ENCODE measurements at places on chromosomes 11 and 22.

DNA sequence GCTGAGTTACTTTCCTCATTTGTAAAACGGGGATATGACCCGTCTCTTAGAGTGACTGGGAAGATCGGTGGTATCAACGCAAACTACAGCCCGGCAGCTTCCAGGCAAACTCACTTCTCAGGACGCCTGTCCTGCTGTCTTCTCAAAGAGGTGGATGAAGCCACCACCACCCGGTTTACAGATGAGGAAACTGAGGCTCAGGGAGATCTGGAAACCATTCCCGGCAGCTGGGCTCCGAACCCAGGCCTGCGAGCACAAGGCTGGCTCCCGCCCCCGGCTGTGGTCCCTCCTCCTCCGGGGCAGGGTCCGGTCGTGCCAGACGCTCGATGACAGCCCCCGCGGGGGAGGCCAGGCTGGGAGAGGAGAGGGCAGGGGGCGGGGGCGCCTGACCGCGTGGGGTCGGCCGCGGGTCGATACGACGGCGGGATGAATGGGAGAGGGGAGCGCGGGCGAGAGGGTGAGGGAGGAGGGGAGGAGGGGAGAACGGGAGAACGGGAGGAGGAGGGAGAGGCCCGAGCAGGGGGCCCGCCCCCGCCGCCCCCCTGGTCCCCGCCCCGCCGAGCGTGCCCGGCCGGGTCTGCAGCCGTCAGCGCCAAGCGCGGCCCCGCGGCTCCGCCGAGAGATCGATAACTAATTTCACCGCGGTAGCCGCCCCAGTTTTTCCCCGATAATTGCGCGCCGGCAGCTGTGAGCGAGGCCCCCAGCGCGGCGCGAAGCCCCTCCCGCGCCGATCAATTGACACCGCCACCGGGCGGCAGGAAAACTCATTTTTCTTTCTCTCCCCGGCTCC is 14.0 kb downstream of the IGLL1 start:
- DNase-seq = peak; percentile 91

DNA sequence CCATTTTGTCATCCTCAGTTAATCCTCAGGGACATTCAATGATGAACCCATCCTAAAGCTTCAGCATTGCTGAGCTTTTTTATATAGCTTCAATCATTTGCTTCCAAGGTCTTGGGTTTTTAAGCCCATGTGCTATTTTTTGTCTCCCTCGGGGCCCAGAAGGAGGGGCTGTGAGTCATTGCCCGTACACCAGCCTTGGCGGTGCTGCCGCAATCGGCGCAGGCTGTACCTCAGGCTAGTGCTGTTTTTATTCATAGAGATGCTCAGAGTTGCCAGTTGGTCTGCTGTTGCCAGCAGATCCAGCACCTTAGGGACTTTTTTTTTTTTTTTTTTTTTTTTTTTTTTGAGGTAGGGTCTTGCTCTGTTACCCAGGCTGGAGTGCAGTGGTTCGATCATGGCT is 35.5 kb downstream of the ACO2 start:
- no peak for DNase-seq

DNA sequence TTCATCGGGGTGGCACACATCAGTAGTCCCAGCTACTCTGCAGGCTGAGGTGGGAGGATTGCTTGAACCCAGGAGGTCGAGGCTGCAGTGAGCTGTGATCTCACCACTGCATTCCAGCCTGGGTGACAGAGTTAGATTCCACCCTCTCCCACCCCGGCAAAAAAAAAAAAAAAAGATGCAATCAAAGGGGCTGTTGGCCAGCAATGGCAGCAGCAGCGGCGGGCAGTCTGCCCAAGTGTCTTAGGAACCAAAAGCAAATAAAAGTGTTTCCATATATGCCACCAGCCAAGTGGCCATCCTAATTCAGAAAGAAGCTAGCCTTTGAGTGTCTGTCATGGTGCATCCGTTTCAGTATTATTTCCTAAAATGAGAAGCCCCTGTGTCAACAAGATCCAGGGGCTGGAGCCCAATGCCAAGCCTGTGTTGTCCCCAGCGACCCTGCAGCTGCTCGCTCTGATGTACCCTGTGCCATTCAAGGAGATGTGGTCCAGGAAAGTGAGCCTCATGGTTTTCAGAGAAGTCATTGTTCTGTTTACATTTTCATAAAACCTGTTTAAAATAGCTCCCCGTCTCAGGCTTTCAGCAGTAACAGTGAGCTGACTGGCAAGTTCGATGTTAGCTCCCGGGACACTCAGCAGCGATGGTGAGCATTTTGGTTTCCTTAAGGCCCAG is 12.5 kb downstream of the CDPF1 start:
- DNase-seq = no peak

DNA sequence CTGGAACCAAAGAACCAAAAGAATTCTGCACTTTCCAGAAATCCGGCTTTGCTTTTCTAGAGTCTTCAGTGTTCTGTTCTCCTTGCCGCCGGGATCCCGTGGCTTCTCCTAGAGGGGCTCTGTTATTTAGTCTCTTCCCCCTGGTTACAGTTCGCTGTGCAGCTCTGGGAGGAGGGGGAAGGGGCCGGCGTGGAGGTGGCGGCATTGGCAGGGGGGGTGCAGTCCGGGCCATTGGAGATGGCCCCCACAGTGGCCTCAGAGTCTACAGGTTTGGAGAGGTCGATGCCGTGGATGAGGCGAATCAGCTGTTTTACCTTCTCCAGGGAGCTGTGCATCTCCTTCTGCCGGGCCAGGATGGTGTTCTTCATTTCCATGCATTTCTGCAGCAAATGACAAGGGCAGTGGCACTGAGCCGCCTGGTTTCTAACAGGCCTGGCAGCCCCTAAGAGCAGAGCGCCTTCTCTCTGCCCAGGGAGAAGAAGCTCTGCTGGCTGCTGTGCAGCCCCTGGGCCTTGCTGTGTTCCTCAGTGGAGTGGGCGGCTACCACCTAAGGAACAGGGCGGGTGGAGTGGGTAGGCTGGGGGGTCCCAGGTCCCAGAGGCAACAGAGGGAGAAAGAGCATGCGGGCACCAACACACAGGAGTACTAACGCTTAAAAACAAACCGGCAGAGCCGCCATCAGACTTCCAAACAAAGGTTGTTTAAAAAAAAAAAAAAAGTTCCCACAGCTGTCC is 11.6 kb downstream of the LARGE2 start:
- DNase-seq = no peak

DNA sequence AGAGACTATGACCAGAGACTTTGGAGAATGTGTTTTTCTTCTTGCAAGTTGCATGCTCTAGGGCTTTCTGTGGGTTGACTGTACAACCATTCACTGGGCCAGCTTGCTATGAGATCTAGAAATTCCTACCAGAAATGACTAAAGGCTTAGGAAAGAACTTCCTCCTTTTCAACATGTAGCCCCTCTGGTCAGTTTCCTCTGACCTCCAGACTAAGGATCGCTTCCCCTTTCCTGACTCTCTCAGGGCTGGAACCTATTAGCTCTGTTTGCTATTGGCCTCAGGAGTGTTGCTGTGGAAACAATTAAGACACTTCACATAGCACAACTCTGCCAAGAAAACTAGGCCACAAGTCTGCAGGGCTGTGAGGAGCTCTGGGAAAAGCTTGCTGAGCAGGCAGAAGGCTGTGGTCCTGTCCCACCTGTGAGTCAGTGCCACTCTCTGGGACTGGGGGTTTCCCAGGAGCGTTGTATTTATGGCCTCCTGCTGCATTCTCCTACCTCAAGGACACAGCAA is 10.7 kb downstream of the CRY2 start:
- no peak for DNase-seq

DNA sequence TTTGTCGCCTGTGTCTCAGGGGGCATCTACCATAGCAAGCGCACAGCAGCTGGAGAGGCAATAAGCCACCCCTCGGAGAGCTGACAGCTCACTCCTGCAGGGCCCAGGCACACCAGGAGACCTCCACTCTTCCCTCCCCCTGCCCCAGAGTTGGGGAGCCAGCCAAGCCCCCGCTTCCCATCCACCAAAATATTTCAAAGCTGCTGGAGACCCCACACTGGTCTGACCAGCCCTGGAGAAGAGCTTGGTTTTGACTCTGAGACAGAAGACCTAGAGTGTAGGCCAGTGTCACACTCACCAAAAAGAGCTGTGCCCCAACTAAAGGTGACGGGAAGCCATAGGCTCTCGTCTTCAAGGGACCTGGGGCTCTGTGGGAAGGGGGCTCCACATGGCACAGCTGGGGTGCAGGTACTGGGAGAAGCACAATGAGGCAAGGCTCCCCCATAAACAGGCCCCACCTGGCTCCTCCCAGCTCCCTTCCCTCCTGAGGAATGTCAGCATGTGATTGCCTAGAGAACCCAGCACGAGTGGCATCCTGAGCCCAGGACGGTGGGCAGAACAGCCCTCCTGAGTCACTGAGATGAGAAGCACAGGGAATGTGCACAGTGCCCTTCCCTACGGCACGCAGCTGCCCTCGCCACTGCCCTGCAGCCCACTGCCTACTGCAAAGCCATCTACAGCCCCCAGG is 5.8 kb upstream of the GNAZ start:
- DNase-seq = peak; percentile 6

- no peak for DNase-seq
These were observed 11.8 kb downstream of the MICAL3 start for GRCh38 chr22:18012531-18012930.

DNA sequence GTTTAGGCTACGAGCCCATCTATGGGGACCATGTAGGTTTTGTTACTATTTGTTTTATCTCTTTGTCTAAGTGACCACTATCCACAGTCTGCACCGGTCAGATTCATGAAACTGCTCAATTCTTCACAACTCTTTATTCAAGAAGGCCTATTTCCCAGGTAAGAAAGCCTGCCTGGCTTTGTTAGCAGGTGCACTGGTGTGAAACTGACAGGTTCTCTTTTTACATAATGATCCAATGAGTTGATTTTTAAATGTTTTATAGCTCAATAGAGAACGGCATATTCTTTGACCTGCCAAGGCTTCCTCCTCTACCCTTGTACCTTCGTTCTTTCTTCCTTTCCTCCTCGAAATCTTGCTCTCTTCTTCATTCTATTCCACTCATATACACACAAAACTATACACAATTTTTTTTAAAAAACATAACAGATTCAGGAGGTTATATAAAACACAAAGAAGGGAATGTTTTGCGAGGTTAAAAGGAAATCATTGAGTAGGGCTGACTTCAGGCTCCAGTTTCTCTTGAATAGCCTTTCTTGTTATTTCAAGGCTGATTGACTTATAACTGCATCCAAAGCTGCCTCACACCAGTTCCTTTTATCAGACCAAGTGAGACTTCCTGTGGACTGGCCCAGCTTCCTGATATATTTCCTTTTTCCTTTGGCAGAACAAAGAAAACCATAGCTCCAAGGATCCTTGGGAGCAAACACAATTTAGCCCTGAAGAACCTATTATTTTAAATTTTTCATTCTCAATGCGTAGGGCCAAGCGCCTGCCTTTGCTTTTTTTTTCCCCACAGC is 11.4 kb downstream of the FLI1 start:
- DNase-seq = no peak

- no peak for DNase-seq
These were observed 436.0 kb downstream of the RAB38 start for GRCh38 chr11:87739261-87739660.

DNA sequence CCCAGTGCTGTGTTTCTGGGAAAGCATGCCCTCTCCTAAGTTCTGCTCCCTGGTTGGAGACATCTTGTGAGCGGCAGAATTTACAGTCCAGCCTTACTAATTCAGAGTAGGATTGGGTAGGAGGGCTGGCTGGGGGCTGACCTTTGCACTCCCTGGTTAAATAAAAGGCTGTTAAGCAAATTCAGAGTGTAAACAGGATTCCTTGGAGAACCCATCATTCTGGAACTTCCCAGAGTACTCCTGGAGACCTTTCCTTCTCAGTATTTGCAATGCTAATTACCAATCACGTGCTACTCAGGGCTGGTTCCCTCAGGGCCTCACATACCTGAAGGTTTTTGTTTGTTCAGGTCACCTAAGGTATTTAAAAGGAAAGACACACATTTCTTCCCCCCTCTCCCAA is 340.2 kb downstream of the TBC1D22A start:
- peak; percentile 25 for DNase-seq

DNA sequence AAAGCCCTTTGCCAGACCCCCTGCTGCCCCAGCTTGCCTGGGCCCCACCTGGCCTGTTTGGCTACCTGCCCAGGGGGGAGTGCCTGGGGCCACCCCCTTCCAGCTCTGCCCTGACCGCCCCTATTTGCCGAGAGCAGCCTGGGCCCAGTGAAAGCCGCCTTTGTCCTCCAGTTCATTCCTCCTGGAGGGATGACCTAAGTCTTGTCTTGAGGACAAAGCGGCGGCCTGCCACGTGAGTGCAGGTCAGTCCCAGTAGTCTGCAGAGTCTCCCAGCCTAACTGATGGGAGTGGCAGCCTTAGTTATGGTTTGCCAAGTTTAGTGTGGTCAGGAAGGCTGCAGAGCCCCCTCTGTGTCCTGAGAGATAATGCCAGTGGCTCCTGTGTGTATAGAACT is 115.9 kb upstream of the CRYBB3 start:
- DNase-seq = no peak

DNA sequence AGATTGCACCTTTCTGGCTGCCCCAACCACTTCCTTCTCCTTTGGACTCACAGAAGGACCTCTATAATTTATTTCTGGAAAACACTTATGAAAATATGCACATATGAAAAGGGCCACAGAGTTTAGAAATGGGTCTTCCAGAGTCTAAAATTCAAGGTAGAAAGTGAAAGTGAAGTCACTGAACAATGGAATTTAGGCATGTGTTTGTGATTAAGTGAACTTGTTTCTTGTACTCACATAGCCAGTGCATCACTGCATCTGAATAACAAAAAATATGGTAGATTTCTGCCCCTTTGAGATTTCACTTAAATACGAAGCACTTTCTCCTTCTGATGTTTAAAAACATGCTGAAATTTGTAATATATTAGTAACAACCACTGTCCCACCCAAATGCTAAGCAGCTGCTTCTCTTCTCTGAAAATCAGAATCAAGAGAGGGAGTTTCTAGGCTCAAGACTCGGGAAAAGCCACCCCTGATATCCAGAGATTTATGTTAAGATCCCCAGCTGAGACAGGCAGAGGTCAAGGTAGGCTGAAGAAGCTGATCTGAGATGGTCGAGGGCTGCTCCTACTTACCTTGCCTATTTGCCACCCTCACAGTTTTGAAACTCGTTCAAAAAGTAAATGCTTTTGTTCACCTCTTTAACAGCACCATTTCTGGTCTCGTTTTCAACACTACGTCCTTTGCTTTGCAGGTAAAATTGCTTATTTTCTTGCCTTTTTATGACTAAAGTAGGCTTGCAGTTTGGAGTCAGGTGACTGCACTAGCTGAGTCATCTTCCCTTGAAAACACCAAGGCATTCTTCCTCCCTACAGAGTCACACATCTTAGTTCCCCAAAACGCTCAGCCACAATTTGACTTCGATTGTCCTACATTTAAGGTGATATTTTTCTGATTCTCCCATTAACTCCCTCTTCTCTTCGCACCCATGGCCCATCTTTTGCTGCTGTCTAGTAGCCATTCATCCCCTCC is at the start of gene XKR3:
TSS of gene XKR3 (minus strand) at position 696 of the 972 bp plus-strand sequence. CDS start 17,338 bp downstream, outside the sequence.
- no peak for DNase-seq

GRCh38 chr11:108774037-108774730 is 109.3 kb downstream of the DDX10 start:
- DNase-seq = no peak

All from progenitor cell of endocrine pancreas (in vitro differentiated cells).